Small intestine (tissue), 16 donors: ENCODE measurements at places on chromosomes 7 and 10.

DNA sequence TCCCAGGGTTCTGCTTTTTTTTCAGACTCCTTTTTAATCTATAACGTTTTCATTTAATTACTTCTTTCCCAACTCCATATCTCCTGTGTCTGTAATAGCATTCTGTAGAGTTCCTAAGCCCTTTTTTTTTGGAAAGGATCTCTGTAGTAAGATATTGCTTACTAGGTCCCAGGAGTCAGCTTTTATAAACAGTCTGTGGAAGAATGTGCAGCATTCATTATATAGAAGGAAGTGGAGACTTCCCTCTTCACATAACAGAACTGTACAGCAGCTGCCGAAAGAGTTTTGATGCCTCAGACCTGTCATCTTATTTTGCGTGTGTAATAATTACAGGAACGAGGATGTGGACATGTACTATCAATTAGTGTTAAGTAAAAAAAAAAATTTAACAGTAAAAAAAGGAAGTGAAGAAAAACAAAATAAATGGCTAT, 7.4 kb upstream of the STEAP4 start:
- DNase-seq = no peak

DNA sequence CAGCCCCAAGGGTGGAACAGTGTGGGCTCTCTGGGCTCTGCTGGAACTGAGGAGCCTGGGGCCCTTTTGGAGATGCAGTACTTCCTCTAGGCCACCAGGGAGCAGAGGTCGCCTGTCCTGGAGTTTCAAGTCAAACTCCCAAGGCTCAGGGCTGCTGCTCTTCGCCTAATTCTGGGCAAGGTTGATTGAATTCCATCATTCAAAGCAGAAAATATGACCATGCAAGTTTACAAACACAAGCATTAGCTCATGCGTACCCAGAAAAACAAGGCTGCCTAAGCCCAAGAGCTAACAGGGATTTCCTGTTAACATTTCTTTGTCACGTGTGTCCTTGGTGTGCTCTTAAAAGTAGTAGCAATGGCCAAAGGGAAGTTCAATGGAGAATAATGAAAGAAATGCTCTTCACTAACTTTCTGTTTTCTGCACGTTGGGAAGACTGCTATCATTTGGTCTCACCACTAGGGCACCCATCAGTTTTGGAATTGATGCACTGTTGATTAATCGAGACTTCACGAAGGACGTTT, 20.1 kb downstream of the LDB3 start:
- DNase-seq = peak; percentile 65

GRCh38 chr7:130982160-130982638, 248.2 kb upstream of the KLF14 start:
- peak; percentile 70 for DNase-seq

DNA sequence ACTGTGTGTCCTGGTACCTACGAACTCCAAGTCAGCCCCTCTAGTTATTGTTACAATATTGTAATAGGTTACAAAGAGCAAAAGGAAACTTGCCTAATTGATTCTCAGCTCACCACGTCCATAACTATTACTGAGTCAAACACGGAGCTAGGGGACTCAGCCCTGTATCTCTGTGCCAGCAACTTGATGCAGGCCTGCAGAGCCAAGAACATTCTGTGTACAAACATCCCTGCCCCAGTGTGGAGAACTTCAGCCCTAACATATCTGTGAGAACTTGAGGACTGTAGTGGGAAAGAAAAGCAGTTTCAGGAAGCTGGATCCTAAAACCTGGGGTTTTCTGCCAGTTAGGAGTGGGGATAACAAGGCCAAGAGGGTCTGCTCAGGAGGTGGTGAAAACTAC, 114.9 kb upstream of the PRSS58 start:
- DNase-seq = no peak

- DNase-seq = no peak
Measured at GRCh38 chr7:69603937-69604494, 5.7 kb downstream of the AUTS2 start.

DNA sequence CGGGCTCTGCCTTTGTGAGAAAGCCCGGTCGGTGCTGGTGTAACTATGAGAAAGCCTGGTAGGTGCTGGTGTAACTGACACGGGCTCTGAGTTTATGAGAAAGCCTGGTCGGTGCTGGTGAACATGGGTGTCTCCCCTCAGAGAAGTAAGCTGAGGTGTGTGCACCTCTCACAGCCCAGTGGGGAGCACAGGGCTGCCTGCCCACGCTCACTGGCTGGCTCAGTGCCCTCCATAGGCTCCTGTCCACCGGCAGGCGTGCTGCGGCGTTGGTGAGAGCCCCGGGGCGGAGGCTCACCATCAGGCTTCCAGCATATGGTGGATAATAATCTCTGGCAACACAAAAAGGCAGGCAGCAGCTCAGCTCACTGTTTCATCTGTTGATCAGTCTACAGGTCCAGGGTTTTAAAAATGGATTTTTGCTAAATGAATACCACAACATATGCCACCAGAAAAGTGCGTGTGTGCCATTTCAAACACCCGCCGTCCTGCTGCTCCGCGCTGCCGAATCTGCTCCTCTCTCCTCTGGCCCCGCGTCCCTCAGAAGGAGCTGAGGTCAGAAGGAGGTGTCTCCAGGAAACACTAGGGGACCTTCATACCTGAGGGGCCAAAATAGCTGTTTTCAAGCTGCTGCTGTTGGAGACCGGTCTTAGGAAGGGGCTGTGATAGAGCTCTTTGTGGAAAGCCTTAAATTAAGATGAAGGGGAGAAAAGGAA, 365.7 kb downstream of the DNAJB6 start:
- no peak for DNase-seq

DNA sequence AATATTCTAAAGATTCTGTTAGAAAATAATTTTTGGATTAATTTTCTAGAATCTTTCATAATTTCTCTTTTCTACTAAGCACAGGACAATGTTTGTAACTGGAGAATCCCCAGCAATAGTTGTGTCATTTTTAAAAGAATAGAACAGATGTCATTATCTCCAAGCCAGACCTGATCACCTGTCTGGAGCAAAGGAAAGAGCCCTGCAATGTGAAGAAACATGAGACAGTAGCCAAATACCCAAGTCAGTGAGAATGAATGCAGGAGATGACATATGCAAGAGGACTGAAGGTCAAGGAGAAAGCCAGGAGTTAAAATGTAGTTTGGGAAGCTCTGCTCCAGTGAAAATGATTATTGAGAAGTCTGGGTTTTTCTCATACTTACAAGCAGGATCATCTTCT, 25.4 kb upstream of the ZNF138 start:
- no peak for DNase-seq

GRCh38 chr7:919924-920341, 34.5 kb downstream of the ADAP1 start:
- DNase-seq = no peak

DNA sequence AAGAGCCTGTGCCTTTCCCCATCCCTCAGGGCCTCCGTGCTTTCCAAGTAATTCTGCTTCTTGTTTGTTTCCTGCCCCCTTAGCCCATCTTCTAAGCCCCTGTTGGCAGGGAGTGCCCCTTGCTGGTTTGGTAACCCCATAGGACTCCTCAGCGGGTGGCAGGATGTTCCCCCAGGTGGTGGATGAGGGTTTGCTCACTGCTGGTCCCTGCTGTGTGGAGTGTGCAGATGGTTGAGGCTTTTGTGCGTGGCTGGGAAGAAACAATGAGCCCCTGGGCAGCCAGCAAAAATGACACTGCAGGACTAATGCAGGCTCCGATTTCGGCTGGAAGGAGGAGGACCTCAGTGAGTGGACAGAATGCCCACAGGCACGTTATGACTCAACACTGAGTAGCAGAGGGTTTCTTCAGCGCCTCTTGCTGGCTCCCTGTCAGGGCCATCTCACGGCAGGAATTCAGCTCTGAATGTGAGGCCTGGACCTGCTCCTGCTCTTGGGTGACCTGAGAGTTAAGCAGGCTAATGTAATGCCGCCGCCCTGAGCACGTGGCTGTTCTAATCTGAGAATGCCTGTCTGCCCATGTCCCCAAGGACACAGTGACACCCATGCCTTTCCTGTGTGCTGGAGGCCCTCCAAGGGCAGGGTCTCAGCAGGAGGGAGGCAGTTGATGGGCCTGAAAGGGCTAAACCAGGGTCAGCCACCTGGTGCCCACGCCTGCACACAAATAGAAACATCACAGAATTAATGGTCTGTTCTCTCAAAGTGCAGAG, 16.6 kb downstream of the BAG3 start:
- no peak for DNase-seq

- no peak for DNase-seq
Measured at GRCh38 chr10:105150259-105150880, 509.3 kb downstream of the SORCS3 start.

- DNase-seq = no peak
Measured at GRCh38 chr7:148893071-148893470, 9.0 kb upstream of the EZH2 start.

GRCh38 chr10:79136236-79137005, 67.7 kb downstream of the ZMIZ1 start:
- DNase-seq = no peak

DNA sequence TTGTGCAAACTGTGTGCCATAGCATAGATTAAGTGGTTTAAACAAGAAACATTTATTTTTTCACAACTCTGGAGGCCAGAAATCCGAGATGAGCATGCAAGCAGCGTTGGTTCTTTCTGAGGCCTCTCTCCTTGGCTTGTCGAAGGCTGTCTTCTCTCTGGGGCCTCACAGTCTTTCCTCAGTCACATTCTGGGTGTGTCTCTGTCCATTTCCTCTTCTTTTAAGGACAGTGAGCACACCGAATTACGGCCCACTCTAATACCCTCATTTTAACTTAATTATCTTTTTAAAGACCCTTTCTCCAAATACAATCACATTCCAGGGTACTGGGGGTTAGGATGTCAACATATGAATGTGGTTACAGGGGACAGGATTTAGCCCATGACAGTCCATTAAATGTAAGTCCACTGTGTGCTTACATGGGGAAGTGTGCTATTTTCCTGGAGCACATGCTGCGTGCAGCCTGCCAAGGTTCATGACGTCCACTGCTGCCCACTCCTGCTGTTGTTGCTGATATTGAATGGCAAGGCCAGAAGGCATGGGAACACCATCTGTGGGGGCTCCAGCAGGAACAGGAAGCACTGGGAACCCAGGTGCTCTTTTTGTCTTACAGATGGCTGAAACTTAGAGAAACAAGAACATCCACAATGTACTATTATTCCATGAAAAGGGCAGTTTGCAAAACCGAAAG, 365.5 kb downstream of the GALNT17 start:
- DNase-seq = no peak

DNA sequence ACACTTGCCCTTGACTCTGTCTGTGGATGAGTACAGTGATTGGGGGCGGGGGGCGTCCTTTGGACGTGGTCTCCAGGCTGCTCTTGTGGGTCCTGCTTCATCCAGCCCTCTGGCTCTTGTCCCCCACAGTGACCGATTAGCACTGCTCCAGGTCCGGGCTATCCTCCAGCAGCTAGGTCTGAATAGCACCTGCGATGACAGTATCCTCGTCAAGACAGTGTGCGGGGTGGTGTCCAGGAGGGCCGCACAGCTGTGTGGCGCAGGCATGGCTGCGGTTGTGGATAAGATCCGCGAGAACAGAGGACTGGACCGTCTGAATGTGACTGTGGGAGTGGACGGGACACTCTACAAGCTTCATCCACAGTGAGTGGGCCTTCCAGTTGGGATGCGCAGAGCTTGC, 18.3 kb downstream of the TACR2 start:
- no peak for DNase-seq

DNA sequence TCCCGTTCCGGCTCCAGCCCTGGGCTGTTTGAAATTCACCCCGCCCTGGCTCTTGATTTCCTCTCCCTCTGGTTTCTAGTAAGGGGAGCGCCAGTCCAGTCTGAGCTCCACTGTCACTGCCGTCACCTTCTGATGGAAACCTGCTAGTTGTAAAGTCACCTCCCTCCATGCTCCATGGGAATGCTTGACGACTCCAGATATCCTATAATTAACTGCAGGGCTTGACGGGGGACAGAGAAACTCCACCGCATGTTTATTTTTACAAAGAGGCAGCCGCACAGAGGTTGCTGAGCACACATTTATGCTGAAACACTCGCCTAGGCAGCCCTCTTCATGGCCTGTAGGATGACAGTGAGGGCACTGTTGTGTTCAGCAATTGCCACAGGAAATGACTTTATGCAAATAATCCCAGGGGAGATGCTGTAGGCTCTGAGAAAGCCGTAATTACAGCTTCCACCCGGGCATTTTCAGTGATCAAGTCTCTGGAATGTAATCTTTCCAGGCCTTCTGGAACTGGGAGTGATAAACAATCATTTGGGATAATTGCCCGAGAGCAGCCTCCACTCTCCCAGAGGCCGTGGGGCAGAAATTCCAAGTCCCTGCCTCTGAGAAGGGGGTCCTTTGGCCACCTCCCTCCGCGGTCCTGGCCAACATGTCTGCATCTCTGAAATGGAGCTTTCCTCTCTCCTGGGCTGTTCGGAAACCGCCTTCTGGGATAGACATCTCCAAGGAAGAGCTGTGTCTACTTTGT, 300.5 kb downstream of the KLF6 start:
- no peak for DNase-seq

DNA sequence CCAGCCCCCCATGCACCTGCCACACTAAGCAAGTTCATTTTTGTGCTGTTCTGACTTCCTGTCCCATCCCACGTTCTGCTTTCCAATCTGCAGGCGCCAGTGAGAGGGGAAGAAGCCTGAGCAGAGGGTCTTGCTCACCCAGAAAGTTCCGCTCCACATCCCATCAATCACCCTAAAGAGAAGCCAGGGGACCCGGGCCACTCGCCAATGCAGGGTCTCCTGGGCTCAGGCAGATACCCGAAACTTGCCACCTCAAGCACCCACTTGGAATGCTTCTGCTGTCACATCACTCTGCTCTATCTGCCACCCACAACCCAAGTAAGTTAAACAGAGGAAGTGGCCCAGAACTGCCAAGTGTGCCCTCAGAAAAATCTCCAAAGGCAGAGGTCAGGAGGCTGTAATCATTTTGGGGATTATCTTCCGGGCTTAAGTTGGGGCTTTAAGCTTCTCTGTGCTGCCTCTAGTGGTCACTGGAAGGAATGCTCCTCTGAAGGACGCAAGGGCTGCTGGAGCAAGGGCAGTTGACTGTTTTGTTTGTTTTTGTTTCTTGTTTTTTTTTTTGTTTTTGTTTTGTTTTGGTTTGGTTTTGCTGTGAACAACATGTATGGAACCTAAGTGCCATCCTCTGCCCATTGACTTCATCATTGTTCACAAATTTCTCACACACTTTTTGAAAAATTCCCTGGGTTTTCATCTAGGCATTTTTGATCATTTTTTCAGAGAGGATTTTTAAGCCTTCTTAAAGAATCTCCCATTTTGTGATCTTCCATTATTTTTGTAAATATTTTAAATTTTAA, 25.5 kb downstream of the PRR15 start:
- DNase-seq = peak; percentile 63
